ENCODE measurements at places on chromosomes 3 and 15. TPM values are rescaled to one million over a fixed set of nuclear protein-coding genes. Genes with fewer than 3 reads are reported as not detected.

Gene GOLGA8G
- not detected for total RNA-seq

Gene RHCG
- total RNA-seq: not detected

Gene MORC1
- not detected for total RNA-seq

Gene LRRC49
- total RNA-seq: 0.49 TPM

Gene MKRN3
- total RNA-seq: 0.66 TPM

Gene GOLGA6A
- 1.0 TPM for total RNA-seq

Gene SRGAP3
- 3.4 TPM for total RNA-seq

Gene ADAMTS9
- total RNA-seq: not detected

Gene B3GALNT1
- 9.8 TPM for total RNA-seq

Gene C3orf22
- total RNA-seq: not detected

Gene TEX55
- not detected for total RNA-seq

Gene RMDN3
- 22.1 TPM for total RNA-seq

Gene TMEM158
- total RNA-seq: not detected

Gene CAMK1
- 0.57 TPM for total RNA-seq

Gene POLQ
- total RNA-seq: 0.97 TPM

Gene NEIL1
- 265 TPM for total RNA-seq

Gene ADGRG7
- not detected for total RNA-seq

Gene SLC38A3
- total RNA-seq: not detected

Gene EFL1
- total RNA-seq: 27.8 TPM

Gene PLA2G4E
- not detected for total RNA-seq

Gene SLC28A2
- total RNA-seq: not detected

Gene SHF
- 15.4 TPM for total RNA-seq

Gene ELL3
- total RNA-seq: 90.0 TPM

Gene AMIGO3
- total RNA-seq: not detected

Gene PLA2G4F
- total RNA-seq: not detected

Gene AGBL1
- not detected for total RNA-seq

Gene C3orf33
- total RNA-seq: 1.7 TPM

Gene GABRB3
- total RNA-seq: not detected

Gene DAZL
- not detected for total RNA-seq

Gene ISL2
- 0.22 TPM for total RNA-seq

Gene RETNLB
- total RNA-seq: not detected

Gene CPN2
- total RNA-seq: not detected

Gene PAQR5
- total RNA-seq: not detected

Gene PHC3
- 159 TPM for total RNA-seq

Gene LYZL4
- total RNA-seq: not detected

Gene ATP10A
- 1.6 TPM for total RNA-seq

Gene WDR93
- total RNA-seq: 0.29 TPM

Gene CMTM6
- 67.7 TPM for total RNA-seq

Gene SLC2A2
- not detected for total RNA-seq

Gene FSTL1
- not detected for total RNA-seq

Gene CD200
- total RNA-seq: 36.0 TPM

Gene PPP2R3A
- 0.22 TPM for total RNA-seq

Gene CSPG5
- total RNA-seq: 0.68 TPM

Gene SEMA3G
- total RNA-seq: 0.27 TPM

Gene COL6A5
- total RNA-seq: not detected

Gene ATP1B3
- total RNA-seq: 23.9 TPM

Gene IGDCC3
- total RNA-seq: not detected

Gene CYP1A2
- not detected for total RNA-seq

Gene DUOXA2
- total RNA-seq: not detected

Gene NDN
- not detected for total RNA-seq

Gene SCAANT1
- total RNA-seq: not detected

Gene CXCR6
- not detected for total RNA-seq

Gene PDZRN3
- total RNA-seq: not detected

Gene FGF12
- total RNA-seq: not detected

Gene ARGFX
- not detected for total RNA-seq

Gene ACP3
- total RNA-seq: 0.39 TPM

Gene SPATA12
- total RNA-seq: not detected

All from B cell (primary cell).